ENCODE measurements at places on chromosomes 7 and 10.

GRCh38 chr7:140670343-140670935 is 2.3 kb upstream of the ADCK2 start:
- no peak for DNase-seq

- DNase-seq = no peak
Measured at GRCh38 chr7:96299496-96299895, 22.4 kb downstream of the SLC25A13 start.

DNA sequence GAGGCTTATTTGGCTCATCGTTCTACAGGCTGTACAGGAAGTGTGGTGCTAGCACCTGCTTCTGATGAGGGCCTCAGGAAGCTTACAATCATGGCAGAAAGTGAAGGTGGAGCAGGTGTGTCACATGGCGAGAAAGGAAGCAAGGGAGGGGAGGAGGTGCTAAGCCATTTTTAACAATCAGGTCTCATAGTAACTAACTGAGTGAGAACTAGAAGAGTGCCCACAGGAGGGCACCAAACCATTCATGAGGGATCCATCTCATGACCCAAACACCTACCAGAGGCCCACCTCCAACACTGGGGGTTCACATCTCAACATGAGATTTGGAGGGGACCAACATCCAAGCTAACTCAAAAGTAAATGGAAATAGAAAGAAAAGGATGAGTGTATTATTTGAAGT is 78.1 kb downstream of the CXCL12 start:
- no peak for DNase-seq

GRCh38 chr10:46547541-46548497 is 8.6 kb downstream of the GPRIN2 start:
- peak; percentile 2 for DNase-seq

DNA sequence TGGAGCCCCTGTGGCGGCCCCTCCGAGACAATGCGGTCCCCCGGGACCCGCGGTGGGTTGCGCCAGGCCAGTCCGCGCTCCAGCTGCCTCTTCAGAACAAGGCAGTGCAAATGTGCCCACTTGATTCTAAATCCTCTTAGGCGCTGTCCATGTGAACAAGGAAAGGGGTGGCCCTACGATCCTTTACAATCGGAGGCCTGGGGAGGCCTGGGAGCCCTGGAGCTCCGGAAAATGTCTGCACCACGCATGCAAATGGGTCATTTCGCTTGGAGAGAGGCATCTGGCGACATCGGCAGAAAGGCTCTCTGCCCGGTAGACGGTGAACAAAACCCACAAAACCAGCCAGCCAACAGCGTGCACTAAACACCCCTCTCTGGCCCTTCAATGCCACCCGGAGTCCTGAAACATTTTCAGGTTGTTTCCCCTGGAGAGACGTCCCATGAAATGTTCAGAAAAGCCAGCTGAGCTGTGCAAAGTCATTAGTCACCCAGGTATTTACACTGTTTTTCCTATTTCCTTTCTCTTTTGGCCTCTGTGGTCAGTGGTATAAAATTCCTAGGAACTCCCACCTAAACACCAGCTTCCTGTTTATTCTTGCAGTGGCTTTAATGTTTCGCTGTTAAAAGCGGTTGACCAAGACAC is 102.8 kb upstream of the ZNF438 start:
- peak; percentile 36 for DNase-seq

DNA sequence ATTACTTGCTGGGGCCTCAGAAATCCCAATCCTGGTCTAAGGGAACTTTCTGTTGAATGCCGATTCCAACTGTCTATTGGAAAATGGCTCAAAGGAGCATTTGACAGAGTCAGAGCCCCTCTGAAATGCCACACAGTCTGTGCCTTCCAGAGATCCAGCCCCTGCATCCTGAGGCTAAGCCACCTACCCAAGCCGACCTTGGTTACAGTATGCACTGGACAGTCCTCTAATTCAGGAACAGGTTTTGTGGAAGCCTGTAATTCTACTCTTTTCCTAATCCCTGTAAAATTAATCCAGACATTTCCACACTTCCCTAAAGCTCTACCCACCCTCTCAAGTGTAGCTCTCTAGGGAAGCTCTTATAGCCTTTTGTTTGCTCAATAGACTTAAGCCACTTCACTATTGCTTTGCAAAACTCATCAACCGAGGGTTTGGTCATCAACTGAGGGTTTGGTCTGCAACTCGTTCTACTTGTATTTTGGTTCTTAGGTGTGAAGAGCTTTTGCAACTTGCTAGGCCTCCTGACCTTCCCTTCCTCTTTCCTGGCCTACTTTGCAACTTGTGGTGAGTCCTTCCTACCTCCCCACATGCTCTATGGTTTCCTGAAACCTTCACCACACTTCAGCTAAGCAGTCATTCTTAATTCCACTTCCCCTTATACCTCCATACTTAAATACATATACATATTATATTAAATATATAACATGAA is 364.8 kb downstream of the SFMBT2 start:
- no peak for DNase-seq

- peak; percentile 21 for DNase-seq
Measured at GRCh38 chr10:66627156-66627555, 298.7 kb upstream of the LRRTM3 start.

- peak; percentile 56 for DNase-seq
Measured at GRCh38 chr7:123624527-123625183, 23.0 kb downstream of the ASB15 start.

DNA sequence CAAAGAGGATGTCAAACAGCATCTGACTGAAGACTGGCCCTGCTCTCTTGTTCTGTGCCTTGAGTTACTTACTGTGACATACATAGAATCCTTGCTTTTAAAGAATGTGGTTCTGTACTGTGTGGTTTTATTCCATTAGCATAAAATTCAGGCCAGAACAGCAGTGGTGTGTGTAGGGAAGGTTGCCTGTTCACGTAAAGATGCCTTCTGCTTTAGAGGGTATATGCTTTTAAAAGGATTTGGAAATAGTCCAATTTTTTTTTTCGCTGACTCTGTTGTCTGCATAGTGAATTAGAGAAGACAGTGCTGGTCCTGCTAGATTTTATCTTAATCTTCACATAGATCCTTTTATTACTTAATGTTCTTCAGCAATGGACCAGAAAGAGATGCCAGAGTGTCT is 470.8 kb upstream of the SEMA3A start:
- no peak for DNase-seq

GRCh38 chr10:12465385-12466136 is 116.2 kb downstream of the CAMK1D start:
- DNase-seq = no peak

Measured in endothelial cell (in vitro differentiated cells).